Right atrium auricular region (tissue), 2 donors: ENCODE measurements at places on chromosomes 11 and 22. TPM values are rescaled to one million over a fixed set of nuclear protein-coding genes. Genes with fewer than 3 reads are reported as not detected.

OR56A1 gene
- not detected for total RNA-seq

GRCh38 chr11:1921574-1922141 is 2.2 kb downstream of the TNNT3 start:
- H3K36me3 ChIP-seq, result no peaks in the 10 kb centered on the region
- peak; percentile 76 for DNase-seq
- H3K4me3 ChIP-seq, result no peak overlapping the region
- peak overlapping the region; percentile 77 for H3K27ac ChIP-seq
- H3K4me1 ChIP-seq, result no peaks in the 10 kb centered on the region

POU2F3 gene
- total RNA-seq, result not detected

GRCh38 chr11:58656348-58656747 is 33.9 kb downstream of the CNTF start:
- no peaks in the 10 kb centered on the region for H3K36me3 ChIP-seq
- H3K4me1 ChIP-seq, result no peaks in the 10 kb centered on the region
- no peaks in the 10 kb centered on the region for H3K27me3 ChIP-seq

SGSM1 gene
- total RNA-seq, result 13.9 TPM
